NAMALWA (cell line): ENCODE measurements at places on chromosomes 7 and 10.
A peak's percentile ranks its signal among the peaks of the same experiment; 100 is the strongest.

- DNase-seq = peak; percentile 35
These were observed 39.0 kb upstream of the IFRD1 start for GRCh38 chr7:112411186-112411795.

DNA sequence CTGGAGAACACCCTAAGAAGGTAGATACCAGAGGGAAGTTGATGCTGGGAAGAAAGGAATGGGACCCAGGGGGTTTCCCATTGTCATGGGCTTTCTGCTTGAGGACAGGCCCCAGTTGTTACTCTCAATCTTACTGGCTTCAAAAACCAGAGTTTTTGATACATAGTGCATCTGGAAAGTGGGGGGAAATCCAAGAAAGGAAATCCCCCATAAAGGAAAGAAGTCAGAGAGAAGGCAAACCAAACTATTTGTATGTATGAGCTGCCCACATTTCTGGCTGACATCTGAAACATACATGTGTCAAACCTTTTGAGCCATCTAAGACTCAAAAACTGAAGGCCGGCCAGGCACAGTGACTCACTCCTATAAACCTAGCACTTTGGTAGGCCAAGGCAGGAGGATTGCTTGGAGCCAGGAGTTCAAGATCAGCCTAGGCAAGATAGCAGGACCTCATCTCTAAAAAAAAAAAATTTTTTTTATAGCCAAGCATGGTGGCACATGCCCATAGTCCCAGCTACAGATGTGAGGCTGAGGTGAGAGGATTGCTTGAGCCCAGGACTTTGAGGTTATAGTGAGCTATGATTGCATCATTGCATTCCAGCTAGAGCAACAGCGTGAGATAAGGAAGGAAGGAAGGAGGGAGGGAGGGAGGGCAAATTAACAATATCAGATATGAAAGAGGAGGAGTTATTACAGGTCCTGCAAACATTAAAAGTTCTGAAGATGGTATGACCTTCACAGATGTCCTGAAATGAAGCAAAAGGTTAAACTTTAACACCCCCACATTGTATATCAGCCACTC is 6.7 kb upstream of the COA1 start:
- DNase-seq = no peak

DNA sequence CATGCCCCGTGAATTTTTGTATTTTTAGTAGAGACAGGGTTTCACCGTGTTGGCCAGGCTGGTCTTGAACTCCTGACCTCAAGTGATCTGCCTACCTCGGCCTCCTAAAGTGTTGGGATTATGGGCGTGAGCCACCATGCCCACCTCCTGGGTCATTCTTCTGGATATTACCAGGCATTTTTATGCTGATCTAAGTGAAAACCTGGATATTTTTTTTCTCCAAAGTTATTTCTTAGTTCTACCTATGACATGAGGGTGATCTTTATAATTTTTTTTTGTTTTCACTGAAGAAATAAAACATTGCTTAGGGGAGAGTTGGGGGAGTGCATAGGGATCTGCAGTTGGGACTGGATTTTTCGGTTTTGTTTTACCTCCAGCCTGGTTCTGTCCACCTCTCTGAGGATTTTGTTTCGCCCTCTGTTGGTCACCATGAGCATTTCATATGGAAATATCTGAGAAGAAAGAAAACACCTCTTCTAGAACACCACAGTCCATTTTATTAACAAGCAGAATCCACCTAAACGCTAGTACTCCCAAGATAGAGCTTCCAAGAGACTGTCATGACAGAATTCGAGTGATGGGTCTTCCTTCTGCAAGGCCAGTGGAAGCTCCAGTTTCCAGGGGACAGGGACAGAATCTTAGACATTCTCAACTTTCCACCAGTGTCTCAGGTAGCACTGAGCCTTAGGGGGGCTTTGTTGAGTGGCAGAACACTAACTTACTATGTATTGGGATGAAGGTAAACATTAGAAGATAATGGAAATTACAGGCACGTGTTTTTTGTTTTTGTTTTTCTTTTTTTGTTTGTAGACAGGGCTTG is 33.4 kb upstream of the AFAP1L2 start:
- DNase-seq = peak; percentile 20

DNA sequence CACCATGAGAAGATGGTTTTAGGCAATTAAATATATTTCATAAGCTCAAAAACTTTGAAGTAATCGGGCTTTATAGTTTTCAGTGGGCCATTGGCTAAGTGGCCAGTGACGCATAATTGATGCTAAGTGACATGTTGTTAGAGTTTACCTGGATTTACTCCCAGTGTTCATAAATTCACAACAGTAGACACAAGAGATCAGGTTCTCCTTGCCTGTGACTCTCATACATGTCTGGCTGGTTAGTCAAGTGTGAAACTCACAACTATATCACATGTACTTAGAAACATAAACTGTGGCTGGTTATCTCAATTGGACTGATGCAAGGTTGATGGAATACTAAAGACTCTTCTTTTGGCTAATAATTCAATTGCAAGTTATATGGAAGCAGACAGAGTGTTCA is 26.2 kb downstream of the ASB15 start:
- no peak for DNase-seq

DNA sequence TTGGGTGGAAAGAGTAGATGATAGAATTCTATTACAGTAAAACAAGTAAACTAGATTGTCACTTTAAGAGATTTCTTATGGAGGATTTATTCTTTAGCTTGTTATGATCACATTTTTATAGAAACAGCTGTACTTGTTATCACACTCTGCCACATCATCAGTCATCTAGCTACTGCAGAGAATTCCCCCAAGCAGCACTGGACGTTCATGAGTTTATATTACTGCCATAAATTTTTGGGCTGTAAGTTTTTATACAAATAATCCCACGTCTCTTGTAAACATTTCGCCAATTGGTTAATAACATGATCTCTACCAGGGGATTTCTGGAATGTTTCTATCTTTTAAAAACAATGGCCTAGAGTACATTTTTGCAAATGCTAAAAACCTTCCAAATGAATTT is 238.8 kb downstream of the POLR1F start:
- no peak for DNase-seq

DNA sequence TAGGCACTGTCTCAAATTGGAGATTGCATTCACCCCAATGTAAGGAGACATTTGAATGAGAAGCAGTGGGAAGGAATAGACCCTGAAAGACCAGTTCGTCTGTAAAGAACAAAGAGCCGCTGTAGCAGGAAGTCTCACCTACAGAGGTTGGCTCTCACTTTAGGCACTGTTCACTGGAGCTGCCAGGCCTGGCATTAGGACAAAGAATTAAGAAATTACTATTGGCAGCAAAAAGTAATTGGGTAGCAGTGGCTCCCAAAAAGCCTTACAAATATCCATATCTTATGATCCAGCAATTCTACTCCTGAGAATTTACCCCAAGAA is 10.5 kb upstream of the TEX36 start:
- no peak for DNase-seq

- no peak for DNase-seq
These were observed 29.8 kb downstream of the VCL start for GRCh38 chr10:74027702-74028101.
